ENCODE measurements at places on chromosomes 6 and 20. TPM values are rescaled to one million over a fixed set of nuclear protein-coding genes. Genes with fewer than 3 reads are reported as not detected.
A peak's percentile ranks its signal among the peaks of the same experiment; 100 is the strongest.

Gene ARFGEF3
- 20.0 TPM for total RNA-seq

GRCh38 chr6:163711615-163712565 is 297.4 kb downstream of the QKI start:
- H3K36me3 ChIP-seq = no peaks in the 10 kb centered on the region
- no peaks in the 10 kb centered on the region for H3K4me1 ChIP-seq
- no peak overlapping the region for H3K4me3 ChIP-seq
- DNase-seq = no peak

DNA sequence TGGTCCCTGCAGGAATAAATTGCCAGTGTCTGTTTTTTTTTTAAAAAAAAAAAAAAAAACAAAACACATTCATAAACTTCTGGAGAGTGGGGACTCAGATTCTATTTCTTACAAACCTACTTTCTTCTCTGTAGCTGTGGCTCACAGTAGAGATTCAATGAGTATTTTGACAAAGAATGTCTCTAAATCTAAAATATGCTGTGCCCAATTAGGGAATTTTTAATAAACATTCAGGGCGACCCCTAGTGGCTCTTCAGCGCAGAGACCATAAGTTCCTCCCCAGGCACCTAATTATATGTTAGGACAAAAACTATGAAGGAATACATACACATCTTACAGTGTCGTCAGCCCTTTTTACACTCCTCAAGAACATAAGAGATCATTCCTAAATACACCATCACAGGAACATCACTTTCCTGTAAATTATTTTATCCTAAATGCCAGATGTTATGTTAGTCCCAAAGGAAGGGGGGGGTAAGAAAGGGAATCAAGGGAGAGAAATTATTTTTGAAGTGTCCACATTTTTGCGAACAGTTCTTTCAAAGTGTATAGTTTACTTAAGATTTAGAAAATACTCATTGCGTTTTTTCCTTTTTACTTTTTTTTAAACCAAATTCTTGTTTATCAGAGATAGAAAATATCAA is 21.8 kb upstream of the NAA20 start:
- no peak overlapping the region for H3K4me3 ChIP-seq
- H3K27me3 ChIP-seq = no peaks in the 10 kb centered on the region
- no peaks in the 10 kb centered on the region for H3K36me3 ChIP-seq

Gene GPLD1
- 8.4 TPM for total RNA-seq

Gene PRKN
- total RNA-seq = 0.59 TPM

DNA sequence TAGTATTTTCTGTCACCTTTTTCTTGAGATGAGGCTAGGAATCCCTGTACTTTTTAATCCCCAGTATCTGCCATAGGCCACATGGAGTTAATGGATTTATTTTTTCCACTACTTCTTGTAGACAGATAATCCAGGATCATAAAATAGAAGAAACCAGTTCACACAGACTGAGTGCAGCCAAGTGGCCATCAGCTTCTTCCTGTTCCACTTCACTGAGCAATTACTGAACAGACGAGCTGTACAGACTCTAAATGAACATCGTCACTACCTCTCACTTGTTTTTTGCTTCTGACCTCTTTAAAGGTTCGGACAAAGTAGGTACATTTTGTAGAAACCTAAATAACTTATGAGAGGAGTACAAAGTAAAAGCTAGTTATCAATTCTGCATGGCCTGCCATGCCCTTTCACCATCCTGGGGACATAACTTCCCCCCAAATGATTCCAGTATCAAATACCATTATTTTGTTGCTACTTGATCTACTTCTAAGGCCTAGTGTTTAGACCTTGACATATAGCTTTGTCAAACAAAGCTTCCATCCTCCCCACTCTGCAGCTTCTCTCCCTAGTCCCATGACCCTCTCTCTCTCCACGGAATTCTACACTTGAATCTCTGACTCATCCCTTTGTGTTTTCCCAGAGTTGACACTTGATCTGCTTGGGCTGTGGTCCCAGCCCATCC is 34.4 kb upstream of the ARHGAP18 start:
- H3K4me1 ChIP-seq = peaks cover 10% of the 10 kb centered on the region
- H3K27ac ChIP-seq = 0 out of 2 replicates have a peak overlapping the region, but pooled peaks have one; percentile 0
- H3K36me3 ChIP-seq = no peaks in the 10 kb centered on the region
- no peaks in the 10 kb centered on the region for H3K27me3 ChIP-seq

Gene IRF4
- total RNA-seq = 2.2 TPM

DNA sequence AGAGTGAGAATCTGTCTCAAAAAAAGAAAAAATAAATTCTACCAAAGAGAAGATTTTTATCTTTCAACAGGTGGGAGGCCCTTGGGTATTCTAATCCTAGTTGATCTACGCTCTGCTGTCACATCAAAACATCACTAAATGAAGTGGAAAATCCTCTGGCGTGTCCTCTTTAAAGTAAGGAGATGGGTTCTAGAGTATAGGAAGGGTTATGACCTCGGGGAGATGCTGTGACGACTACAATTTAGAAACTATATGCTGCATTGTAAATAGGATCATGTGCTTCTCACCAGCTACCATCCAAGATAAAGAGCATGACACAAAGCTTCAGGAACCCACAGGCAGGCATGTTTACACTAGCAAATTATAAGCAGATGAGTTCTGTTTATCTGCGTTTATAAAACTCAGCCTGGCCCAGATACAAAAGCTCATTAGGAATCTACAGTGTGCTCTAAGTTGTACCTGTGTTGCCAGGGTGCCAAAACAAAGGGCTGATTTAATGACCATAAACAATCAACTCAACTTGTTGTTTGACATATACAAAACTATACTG is 197.1 kb upstream of the PLN start:
- H3K36me3 ChIP-seq = no peaks in the 10 kb centered on the region

- H3K4me1 ChIP-seq = no peaks in the 10 kb centered on the region
- DNase-seq = no peak
- no peaks in the 10 kb centered on the region for H3K27me3 ChIP-seq
- H3K36me3 ChIP-seq = peaks cover 45% of the 10 kb centered on the region
- H3K27ac ChIP-seq = no peak overlapping the region
Observed at GRCh38 chr6:56513631-56514030, 129.1 kb downstream of the DST start.

DNA sequence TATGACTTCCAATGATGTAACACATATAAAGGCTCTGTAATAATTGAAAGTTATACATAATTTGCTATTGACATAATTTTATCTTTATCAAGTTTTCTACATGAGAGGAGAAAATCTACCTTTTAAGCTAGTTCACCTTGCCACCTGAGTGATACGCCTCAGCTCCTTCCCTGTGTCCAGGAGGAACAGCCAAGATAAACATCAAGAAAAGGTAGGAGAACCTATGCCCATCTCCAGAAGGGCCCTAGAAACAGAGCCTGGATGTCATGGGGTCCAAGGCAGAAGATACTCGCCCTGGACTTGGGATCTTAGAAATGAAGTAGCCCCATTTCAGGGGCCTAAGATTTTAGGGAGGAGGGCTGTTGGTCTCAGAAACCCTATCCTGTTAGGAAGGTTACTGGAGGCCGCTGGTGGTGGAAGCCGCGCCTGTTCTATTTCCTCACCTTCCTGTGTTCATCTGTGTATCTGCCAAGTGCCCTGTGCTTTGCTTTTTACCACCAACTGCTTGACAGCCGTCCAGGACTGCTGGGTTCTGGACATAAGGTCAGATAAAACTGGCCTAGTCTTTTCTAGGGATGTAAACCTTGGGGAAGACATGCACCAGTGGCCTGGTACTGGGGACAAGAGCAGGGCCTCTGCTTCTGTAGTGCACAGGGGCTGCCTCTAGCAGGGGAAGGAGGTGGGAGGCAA is 178.5 kb downstream of the ARID1B start:
- no peak for DNase-seq
- no peak overlapping the region for H3K27ac ChIP-seq
- no peak overlapping the region for H3K4me3 ChIP-seq
- H3K36me3 ChIP-seq = no peaks in the 10 kb centered on the region

Gene SLC35F1
- total RNA-seq = 11.0 TPM

DNA sequence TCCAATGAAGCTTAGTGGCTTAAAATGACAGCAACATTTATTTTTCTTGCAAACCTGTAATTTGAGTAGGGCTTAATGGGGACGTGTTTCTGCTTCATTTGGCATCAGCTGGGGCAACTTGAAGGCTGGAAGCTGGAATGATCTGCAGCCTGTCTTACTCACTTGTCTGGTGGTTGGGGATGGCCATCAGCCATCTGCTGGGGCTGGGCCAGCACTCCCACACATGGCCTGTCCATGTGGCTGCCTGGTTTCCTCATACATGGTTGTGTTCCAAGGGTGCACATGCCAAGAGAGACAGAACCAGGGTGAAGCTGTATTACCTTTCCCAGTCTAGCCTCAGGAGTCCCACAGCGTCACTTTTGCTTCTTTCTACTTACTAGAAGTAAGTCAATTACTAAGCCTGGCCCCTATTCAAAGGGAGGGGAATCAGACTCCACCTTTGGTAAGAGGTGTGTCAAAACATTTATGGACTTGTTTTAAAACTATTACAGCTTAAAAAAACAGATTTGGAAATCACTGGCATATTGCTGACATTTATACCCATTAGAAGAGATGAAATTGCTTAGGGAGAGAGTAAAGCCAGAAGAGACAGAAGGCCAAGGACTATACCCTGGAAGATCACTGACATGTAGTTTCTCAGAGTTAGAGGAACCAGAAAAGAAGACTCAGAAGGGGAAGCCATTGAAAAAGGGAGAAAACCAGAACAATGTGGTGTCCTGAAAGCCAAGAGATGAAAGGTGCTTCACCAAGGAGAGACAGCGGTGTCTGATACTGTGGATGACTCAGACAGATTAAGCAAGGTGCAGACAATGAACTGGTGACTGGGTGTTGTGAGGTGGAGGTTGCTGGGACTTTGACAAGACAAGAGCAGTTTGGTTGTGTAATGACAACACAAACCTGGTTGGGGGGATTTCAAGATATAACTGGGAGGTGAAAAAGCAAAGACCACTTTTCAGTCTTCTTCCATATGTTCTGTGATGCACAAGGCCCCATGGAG is 345.2 kb downstream of the GJA1 start:
- no peak overlapping the region for H3K27ac ChIP-seq
- no peak overlapping the region for H3K4me3 ChIP-seq
- no peaks in the 10 kb centered on the region for H3K36me3 ChIP-seq
- H3K27me3 ChIP-seq = no peaks in the 10 kb centered on the region
- no peaks in the 10 kb centered on the region for H3K4me1 ChIP-seq
- no peak for DNase-seq

DNA sequence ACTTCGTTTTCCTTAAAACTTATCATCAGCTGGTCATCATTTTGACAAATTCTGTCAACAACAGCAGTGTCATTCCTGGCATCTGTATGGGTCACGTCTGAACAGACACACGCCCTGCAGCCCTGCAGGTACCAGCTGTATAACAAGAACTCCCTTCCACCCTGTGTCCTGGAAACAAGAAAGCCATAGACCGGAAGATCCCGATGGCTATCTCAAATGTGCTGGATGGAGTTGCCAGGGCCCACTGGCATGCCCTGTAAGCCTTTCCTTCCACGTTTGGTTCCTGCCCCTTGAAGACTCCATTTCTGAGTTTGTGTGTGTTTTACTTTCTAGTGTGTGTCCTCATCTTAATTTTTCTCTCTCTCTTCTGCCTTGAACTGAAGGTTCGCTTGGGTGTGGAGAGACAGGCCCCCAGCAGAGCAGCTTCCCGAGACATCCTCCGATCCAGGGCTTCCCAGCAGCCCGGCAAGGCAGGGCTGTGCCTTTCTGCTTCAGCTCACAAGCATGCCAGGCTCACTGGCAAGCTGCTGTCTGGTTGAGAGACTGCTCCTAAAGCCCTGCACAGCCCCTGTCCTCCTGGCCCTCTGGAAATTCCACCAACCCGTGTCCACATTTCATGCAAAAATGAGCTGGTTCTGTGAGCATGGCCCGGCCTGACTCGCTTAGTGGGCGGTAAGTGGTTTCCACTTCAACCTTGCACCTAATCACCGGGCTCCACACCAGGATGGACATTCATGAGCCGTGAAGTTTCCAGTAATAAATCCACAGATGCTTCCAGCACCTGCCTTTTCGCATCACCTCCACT is 8.7 kb downstream of the GFRA4 start:
- no peaks in the 10 kb centered on the region for H3K36me3 ChIP-seq
- no peak for DNase-seq
- H3K4me3 ChIP-seq = no peak overlapping the region
- H3K27ac ChIP-seq = no peak overlapping the region

Gene MYCT1
- total RNA-seq = 2.0 TPM

GRCh38 chr6:68779366-68779765 is 144.3 kb downstream of the ADGRB3 start:
- H3K27me3 ChIP-seq = no peaks in the 10 kb centered on the region
- peaks cover 4% of the 10 kb centered on the region for H3K4me1 ChIP-seq

Gene PGC
- total RNA-seq = 0.62 TPM

GRCh38 chr6:119285908-119286625 is 63.5 kb downstream of the MAN1A1 start:
- H3K4me3 ChIP-seq = no peak overlapping the region
- no peaks in the 10 kb centered on the region for H3K36me3 ChIP-seq
- no peak overlapping the region for H3K27ac ChIP-seq
- H3K4me1 ChIP-seq = no peaks in the 10 kb centered on the region
- DNase-seq = no peak

Gene ENPP4
- total RNA-seq = 2.8 TPM

Gene FAM209B
- 0.64 TPM for total RNA-seq

- no peaks in the 10 kb centered on the region for H3K36me3 ChIP-seq
- DNase-seq = no peak
- no peak overlapping the region for H3K4me3 ChIP-seq
- H3K27me3 ChIP-seq = no peaks in the 10 kb centered on the region
Observed at GRCh38 chr6:107540465-107540857, 50.5 kb downstream of the SOBP start.

- no peak for DNase-seq
- peaks cover 14% of the 10 kb centered on the region for H3K4me1 ChIP-seq
- no peak overlapping the region for H3K27ac ChIP-seq
- H3K4me3 ChIP-seq = no peak overlapping the region
- no peaks in the 10 kb centered on the region for H3K27me3 ChIP-seq
- H3K36me3 ChIP-seq = peaks cover 20% of the 10 kb centered on the region
Observed at GRCh38 chr6:158188591-158188990, 20.4 kb downstream of the GTF2H5 start.

DNA sequence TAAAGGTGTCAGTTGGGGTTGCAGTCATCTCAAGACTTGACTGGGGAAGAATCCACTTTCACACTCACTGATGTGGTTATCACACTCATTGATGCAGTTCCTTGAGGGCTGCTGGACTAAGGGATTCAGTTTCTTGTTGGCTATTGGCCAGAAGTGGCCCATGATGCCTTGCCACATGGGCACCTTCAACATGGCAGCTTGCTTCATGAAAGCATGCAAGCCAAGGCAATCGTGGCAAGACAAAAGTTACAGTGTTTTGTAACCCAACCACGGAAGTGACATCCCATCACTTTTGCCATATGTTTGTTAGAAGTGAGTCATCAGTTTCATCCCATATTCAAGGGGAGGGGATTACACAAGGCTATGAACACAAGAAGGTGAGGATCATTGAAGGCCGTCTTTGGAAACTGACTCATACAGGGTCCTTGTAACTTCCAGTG is 3.8 kb upstream of the RANBP9 start:
- peaks cover 22% of the 10 kb centered on the region for H3K36me3 ChIP-seq
- peaks cover 5% of the 10 kb centered on the region for H3K27me3 ChIP-seq
- DNase-seq = no peak
- H3K4me3 ChIP-seq = no peak overlapping the region

Gene HECA
- total RNA-seq = 8.1 TPM

Data from WTC11 (cell line).